ENCODE measurements at places on chromosomes 3 and 15.

DNA sequence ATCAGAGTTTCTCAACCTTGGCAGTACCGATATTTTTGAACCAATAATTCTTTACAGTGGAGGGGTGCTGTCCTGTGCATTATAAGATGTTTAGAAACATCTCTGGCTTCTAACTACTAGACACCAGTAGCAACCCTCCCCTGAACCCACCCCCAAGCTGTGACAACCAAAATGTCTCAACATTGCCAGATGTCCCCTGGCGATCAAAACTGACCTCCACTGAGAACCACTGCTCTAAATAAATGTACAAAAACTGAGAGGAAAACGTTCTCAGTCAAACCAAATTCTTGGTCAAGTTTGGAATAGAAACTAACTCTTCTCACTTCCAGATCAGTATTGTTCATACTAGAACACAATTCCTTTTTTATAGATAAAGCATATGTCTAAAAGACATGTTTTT, 58.5 kb downstream of the GPR160 start:
- DNase-seq, result no peak

DNA sequence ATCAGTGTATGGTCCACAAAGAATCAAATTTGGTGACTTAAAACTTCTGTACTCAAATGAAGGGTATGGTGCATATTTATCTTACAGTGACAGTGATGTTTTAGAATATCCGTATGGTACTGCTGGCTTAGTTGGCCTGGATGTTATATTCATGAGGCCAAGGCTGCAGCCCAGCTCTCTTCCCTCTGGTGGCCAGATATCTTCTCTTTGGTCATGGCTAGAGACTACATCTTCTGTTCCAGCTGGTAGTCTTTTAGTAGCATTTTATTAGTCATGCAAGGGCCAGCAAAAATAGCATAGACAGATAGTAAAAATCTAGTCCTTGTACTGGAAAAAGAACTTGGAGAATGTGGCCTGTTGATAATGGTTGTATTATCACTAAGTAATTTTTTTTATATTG, 124.0 kb upstream of the ROPN1 start:
- DNase-seq, result no peak

GRCh38 chr3:47661121-47661752, 82.6 kb upstream of the CSPG5 start:
- DNase-seq, result no peak

- DNase-seq, result no peak
These were observed 36.1 kb downstream of the SPSB4 start for GRCh38 chr3:141087076-141087777.

- no peak for DNase-seq
These were observed 35.8 kb downstream of the IFT122 start for GRCh38 chr3:129475863-129476262.

DNA sequence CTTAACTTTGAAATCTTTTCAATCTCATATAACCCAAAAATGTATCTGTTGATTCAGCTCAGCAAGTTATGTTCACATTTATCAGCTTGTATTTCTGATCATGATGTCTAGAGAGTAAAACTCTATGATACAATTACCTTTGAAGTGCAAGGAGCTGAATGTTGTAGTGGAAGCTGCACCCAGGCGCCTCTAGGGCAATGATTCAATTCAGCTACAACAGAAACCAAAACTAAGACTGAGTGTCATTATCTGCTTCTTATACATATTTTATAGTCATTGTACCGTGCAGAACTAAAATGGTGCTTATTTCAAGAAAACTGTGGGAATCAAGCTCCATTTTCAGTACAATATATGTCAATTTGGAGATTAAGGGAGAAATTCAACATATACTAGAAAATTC, 1237.5 kb downstream of the ZPLD1 start:
- DNase-seq, result no peak

- no peak for DNase-seq
These were observed 195.4 kb upstream of the HES1 start for GRCh38 chr3:193940526-193940925.

DNA sequence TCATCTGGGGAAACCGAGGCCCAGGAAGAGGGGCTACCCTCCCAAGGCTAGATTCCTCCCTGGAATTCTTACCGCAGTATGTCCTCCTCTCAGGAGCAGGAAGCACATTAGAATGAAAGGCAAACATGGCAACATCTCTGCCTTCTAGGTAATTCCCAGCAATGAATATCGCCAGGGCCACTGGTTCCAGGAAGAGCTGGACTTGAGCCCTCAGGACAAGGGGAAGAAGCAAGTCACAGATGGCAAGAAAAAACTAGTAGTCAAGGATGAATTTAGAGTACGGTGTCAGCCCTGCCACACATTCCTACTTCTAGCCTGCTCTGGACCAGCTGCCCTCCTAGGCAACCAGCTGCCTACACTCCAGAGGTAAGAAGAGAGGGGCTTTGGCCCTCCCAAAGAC, 42.9 kb downstream of the MEGF11 start:
- no peak for DNase-seq

GRCh38 chr15:90987561-90988141, 6.7 kb downstream of the PRC1 start:
- no peak for DNase-seq

DNA sequence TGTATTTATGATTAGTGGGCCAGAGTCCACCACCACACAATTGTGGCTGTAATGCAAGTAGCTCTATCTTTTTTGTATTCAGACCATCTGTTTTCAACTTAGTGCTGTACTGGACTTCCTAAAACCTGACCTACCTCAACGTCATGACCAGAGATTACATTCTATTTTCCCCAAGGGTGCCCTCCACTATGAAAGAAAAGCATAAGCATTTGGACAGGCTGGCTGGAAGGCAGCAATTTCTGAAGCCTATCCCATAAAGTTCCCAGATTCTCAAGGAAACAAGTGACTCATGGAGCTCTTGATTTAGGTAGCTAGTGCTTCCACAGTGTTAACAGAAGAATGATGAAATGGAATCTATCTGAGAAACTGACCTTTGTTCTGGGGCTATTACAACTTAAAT, 75.8 kb downstream of the COL8A1 start:
- no peak for DNase-seq

DNA sequence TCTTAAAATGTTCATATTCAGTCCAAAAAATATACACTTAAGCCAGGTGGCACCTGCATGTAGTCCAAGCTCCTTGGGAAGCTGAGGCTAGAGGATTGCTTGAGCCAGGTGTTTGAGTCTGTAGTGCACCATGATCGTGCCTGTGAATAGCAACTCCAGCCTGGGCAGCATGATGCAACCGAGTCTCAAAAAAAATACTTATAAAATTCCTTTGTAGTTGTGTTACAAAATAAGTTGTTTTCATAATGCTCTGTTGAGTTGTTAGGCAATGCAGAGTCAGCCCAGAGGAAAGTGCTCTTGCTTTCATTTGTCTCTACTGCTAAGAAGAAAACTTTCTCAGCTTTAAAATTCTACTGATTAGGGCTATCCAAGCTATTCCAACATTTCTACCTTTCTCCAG, 442.8 kb upstream of the ARRDC4 start:
- no peak for DNase-seq

- DNase-seq, result no peak
These were observed 25.3 kb downstream of the LRIG1 start for GRCh38 chr3:66475386-66476020.

- DNase-seq, result no peak
These were observed 21.7 kb upstream of the PPP4R2 start for GRCh38 chr3:72974956-72975355.

DNA sequence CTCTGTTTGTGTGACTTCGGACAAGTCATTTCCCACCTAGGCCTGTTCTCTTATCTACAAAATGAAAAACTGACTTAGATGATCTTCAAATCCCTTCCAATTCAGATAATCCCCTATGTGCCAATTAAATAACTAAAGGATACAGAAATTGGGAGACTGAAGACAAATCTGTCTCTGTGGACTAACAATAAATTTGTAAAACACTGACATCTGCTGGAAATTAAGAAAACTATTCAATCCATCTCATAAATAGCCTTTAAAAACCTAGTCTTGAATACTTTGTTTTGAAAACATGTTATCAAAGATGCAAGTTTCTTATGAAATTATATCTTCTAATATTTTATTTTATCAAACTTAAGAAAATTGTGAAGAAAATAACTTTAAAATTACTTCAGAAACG, 38.3 kb downstream of the MTHFS start:
- DNase-seq, result no peak

GRCh38 chr3:102510663-102511062, 75.8 kb downstream of the ZPLD1 start:
- DNase-seq, result no peak

DNA sequence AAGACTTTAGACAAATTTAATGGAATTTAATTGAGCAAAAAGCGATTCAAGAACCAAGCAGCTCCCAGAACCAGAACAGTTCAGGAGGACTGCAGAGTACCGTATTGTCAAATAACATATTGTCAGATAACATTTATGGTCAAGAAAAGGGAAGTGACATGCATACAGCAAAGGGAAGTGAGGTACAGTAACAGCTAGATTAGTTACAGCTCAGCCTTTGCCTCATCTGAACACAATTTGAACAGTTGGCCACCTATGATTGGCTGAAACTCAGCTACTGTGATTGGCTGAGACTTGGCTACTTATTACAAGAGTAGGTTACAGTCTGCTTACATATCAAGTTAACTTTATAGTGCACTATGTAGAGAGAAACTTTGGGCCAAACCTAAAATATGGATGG, 21.9 kb downstream of the ZFAND6 start:
- DNase-seq, result no peak

DNA sequence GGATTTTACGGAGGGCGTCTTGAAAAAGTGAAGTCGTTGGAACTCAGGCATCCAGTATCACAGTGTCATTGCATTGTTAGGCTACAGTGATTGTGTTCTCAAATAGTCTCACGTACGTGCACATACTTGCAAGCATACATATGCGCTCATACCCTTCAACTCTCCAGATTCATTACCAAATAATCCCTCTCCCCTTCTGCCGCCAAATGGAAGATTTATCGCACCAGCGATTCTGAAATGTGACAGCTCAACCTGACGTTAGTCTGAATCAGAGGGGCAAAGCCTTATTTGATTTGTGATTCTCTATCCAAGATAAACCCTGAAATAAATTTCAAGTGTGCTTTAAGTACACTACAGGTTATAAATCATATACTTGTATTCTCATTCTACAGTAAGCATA, 119.4 kb downstream of the GADL1 start:
- no peak for DNase-seq
